Activated naive CD8-positive, alpha-beta T cell treated with anti-CD3 and anti-CD28 coated beads for 36 hours (primary cell): ENCODE measurements at places on chromosomes 11 and 22. TPM values are rescaled to one million over a fixed set of nuclear protein-coding genes. Genes with fewer than 3 reads are reported as not detected.

- no peak overlapping the region for H3K27ac ChIP-seq
- no peak for DNase-seq
- no peaks in the 10 kb centered on the region for H3K36me3 ChIP-seq
- H3K27me3 ChIP-seq = no peaks in the 10 kb centered on the region
- H3K4me3 ChIP-seq = no peak overlapping the region
These were observed 60.7 kb downstream of the DBX1 start for GRCh38 chr11:20099527-20099926.

DNA sequence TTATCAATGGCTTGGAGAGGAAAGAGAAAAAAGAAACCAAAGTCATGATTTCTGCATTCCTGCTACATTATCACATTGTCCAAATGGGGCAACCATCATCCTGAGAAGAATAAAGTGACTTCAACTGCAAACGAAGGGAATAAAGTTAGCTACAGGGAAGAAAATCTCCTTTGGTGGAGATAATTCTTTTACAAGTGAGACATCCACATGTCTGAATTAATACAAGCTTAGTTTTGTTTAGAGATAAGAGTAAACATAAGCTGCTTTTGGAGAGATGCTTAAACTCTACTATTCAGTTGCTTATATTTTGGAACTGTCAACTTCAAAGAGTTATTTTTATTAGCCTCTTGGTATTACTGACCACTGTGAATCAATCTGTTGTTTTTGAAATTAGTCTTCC is at the start of gene OR52L1:
Gene OR52L1, minus strand, starts transcription at position 101 of the 400 bp plus-strand sequence. Its CDS starts 55 bp downstream, at position 46.
- no peaks in the 10 kb centered on the region for H3K36me3 ChIP-seq
- H3K27me3 ChIP-seq = peaks cover 26% of the 10 kb centered on the region
- H3K27ac ChIP-seq = no peak within 1 kb of the TSS
- H3K4me1 ChIP-seq = no peaks in the 10 kb centered on the region

GRCh38 chr11:71336176-71336995 is 84.0 kb upstream of the SHANK2 start:
- no peaks in the 10 kb centered on the region for H3K4me1 ChIP-seq
- no peak overlapping the region for H3K27ac ChIP-seq
- no peak overlapping the region for H3K4me3 ChIP-seq
- no peaks in the 10 kb centered on the region for H3K27me3 ChIP-seq

DNA sequence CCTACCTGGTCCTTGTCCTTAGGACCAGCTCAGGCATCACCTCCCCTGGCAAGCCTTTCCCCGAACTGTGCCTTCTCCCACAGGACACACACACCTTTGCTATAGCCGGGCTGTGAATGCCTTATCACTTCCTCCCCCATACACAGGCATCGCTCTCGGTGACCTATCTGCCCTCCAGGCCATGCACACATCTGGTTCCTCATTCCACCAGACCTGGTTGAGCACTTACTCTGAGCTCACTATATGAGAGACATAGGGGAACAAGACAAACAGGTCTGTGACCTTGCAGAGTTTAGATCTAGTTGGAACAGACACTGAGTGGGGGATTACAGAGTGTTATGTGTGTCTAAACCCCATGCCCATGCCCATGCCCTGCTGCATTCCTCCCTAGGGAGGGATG is 3.1 kb upstream of the BCR start:
- no peak for DNase-seq
- H3K27ac ChIP-seq = no peak overlapping the region
- peaks cover 24% of the 10 kb centered on the region for H3K4me1 ChIP-seq
- H3K36me3 ChIP-seq = peaks cover 6% of the 10 kb centered on the region

OR51M1 gene
- total RNA-seq = not detected

C11orf97 gene
- not detected for total RNA-seq

GPHA2 gene
- total RNA-seq = not detected

ZFPL1 gene
- 27.4 TPM for total RNA-seq

CHRNA10 gene
- 1.0 TPM for total RNA-seq

DNA sequence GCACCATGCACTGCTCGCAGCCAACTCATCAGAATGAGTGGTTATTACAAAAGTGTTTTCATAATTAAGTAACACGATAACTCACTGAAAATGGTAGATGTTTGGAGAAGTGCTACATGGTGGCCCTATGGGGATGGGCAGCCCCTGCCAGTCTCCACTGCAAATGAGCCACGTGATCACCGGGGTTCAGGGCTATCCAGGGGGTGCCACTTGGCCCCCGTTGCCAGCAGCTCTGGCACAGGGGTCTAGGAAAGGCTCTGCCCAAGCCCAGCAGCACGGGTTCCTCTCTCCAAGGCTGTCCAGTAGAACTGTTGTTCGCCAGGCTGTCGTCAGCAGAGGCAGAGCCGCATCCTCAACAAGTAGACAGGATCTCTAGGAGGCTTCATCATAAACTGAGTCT is 382.1 kb upstream of the B3GAT1 start:
- H3K27me3 ChIP-seq = peaks cover 6% of the 10 kb centered on the region
- H3K36me3 ChIP-seq = no peaks in the 10 kb centered on the region
- DNase-seq = no peak
- no peak overlapping the region for H3K27ac ChIP-seq
- no peak overlapping the region for H3K4me3 ChIP-seq
- no peaks in the 10 kb centered on the region for H3K4me1 ChIP-seq

- peak overlapping the region; percentile 40 for H3K4me3 ChIP-seq
- peaks cover 70% of the 10 kb centered on the region for H3K27me3 ChIP-seq
- H3K27ac ChIP-seq = no peak overlapping the region
- peak; percentile 56 for DNase-seq
These were observed 30.2 kb upstream of the APOBEC3A start for GRCh38 chr22:38927033-38927781.

DNA sequence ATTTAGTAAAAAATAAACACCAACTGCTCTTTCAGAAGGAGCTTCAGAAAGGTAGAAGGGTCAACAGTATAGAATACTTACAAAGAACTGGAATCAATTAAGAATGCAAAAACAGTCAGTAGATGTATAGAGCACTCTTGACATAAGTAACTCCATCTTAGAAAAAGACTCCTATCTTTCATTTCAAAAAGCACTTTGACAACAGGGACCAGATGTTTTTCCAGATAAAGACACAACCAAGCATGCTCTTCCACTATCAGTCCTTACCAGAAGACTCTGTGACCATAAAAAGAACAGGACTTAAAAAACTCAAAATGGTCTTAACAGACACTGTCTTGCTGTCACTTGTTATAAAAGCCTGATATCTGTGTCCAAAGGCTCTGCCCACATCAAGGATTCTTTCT is 5.2 kb downstream of the SLC25A17 start:
- H3K27ac ChIP-seq = no peak overlapping the region
- no peak for DNase-seq
- H3K27me3 ChIP-seq = no peaks in the 10 kb centered on the region
- peaks cover 36% of the 10 kb centered on the region for H3K36me3 ChIP-seq

GRCh38 chr11:94400457-94400838 is 771 bp downstream of the GPR83 start:
- H3K4me1 ChIP-seq = peaks cover 6% of the 10 kb centered on the region
- peaks cover 7% of the 10 kb centered on the region for H3K36me3 ChIP-seq
- H3K4me3 ChIP-seq = peak overlapping the region; percentile 47
- H3K27me3 ChIP-seq = peaks cover 50% of the 10 kb centered on the region

CSF2RB gene
- total RNA-seq = 0.31 TPM

MB gene
- not detected for total RNA-seq

- no peak for DNase-seq
- no peak overlapping the region for H3K4me3 ChIP-seq
- peaks cover 36% of the 10 kb centered on the region for H3K4me1 ChIP-seq
- H3K27ac ChIP-seq = no peak overlapping the region
These were observed 27.7 kb downstream of the RTN4R start for GRCh38 chr22:20240447-20240764.

- H3K4me1 ChIP-seq = no peaks in the 10 kb centered on the region
- no peaks in the 10 kb centered on the region for H3K27me3 ChIP-seq
- no peak for DNase-seq
- no peak overlapping the region for H3K4me3 ChIP-seq
- no peaks in the 10 kb centered on the region for H3K36me3 ChIP-seq
These were observed 60.4 kb downstream of the BUD13 start for GRCh38 chr11:116712428-116712827.

GRCh38 chr11:101129203-101129943 is at the start of gene PGR:
TSS of gene PGR (minus strand) at chr11:101129813. CDS start at chr11:101129070, 743 bp downstream.
- no peaks in the 10 kb centered on the region for H3K36me3 ChIP-seq
- no peak within 1 kb of the TSS for H3K4me3 ChIP-seq
- H3K27ac ChIP-seq = no peak within 1 kb of the TSS
- H3K4me1 ChIP-seq = peaks cover 4% of the 10 kb centered on the region
- peaks cover 58% of the 10 kb centered on the region for H3K27me3 ChIP-seq
- DNase-seq = no peak

ISX gene
- not detected for total RNA-seq

GRCh38 chr22:39932918-39933649 is 27.1 kb upstream of the TMA7B start:
- DNase-seq = peak; percentile 75
- peak overlapping the region; percentile 98 for H3K27ac ChIP-seq
- peaks cover 59% of the 10 kb centered on the region for H3K4me1 ChIP-seq

ROBO4 gene
- total RNA-seq = not detected

DNA sequence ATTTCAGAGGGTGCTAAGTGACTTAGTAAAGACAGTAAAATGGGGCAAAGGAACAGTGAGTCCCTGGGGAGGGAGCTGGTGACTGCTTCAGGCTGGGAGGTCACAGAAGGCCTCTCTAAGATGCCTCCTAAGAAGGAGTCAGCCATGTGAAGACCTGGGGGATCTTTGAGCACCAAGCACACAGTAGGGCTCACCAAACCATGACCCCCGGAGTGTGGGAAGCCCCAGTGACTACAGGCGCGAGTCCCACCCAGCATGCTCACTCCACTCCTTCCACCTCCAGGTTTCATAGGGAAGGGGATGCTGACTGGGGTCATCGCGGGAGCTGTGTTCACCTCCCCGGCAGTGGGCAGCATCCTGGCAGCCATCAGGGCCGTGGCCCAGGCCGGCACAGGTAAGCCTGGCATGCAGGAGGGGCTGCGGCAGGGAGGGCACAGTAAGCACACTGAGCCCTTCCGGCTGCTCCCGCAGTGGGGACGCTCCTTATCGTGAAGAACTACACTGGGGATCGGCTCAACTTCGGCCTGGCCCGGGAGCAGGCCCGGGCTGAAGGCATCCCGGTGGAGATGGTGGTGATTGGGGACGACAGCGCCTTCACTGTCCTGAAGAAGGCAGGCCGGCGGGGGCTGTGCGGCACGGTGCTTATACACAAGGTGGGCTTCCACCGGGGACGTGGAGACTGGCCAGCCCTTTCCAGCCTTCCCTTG is 5.9 kb downstream of the TKFC start:
- peaks cover 15% of the 10 kb centered on the region for H3K4me1 ChIP-seq
- H3K27ac ChIP-seq = no peak overlapping the region
- H3K27me3 ChIP-seq = no peaks in the 10 kb centered on the region
- H3K36me3 ChIP-seq = peaks cover 6% of the 10 kb centered on the region
- no peak for DNase-seq

CENPM gene
- total RNA-seq = 70.5 TPM

OR8K5 gene
- total RNA-seq = not detected

- H3K27ac ChIP-seq = no peak overlapping the region
- no peak overlapping the region for H3K4me3 ChIP-seq
- no peaks in the 10 kb centered on the region for H3K4me1 ChIP-seq
These were observed 42.6 kb upstream of the ACCSL start for GRCh38 chr11:44005063-44005701.

GRCh38 chr11:86797133-86797532 is 3.2 kb upstream of the PRSS23 start:
- no peak overlapping the region for H3K27ac ChIP-seq
- peaks cover 65% of the 10 kb centered on the region for H3K27me3 ChIP-seq
- H3K4me3 ChIP-seq = no peak overlapping the region
- H3K4me1 ChIP-seq = peaks cover 6% of the 10 kb centered on the region
- DNase-seq = no peak

DNA sequence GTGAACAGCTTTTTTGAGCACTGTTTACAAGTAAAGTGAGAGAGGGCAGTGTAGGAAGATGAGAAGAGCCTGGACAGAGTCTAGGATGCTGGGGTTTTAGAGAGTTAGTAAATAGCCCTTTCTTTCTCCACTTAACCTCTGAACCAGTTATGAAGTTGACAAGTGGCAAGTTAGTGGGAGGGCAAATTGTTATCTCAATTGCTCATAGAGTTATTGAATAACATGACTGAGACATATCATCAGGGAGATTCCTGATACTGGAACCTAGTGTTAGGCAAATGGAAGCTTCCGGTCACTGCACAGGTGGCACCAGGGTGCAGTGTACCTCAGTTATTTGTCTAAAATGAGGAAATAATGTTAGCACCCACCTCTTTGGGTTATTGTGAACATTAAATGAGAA is 57.8 kb upstream of the PTPN5 start:
- no peaks in the 10 kb centered on the region for H3K4me1 ChIP-seq
- no peak overlapping the region for H3K4me3 ChIP-seq
- H3K27me3 ChIP-seq = peaks cover 21% of the 10 kb centered on the region
- DNase-seq = no peak
- no peaks in the 10 kb centered on the region for H3K36me3 ChIP-seq

- H3K4me3 ChIP-seq = peak overlapping the region; percentile 70
- H3K27ac ChIP-seq = peak overlapping the region; percentile 89
- H3K27me3 ChIP-seq = no peaks in the 10 kb centered on the region
- no peak for DNase-seq
- peaks cover 33% of the 10 kb centered on the region for H3K36me3 ChIP-seq
- peaks cover 22% of the 10 kb centered on the region for H3K4me1 ChIP-seq
These were observed 43.6 kb downstream of the TMEM135 start for GRCh38 chr11:87081358-87081757.

- no peak overlapping the region for H3K4me3 ChIP-seq
- H3K36me3 ChIP-seq = peaks cover 3% of the 10 kb centered on the region
- peaks cover 10% of the 10 kb centered on the region for H3K4me1 ChIP-seq
- no peak overlapping the region for H3K27ac ChIP-seq
- DNase-seq = no peak
- H3K27me3 ChIP-seq = peaks cover 83% of the 10 kb centered on the region
These were observed 17.1 kb upstream of the BDNF start for GRCh38 chr11:27717377-27717776.

GRCh38 chr11:34267013-34267412 is 90.8 kb downstream of the ABTB2 start:
- no peak for DNase-seq
- H3K4me1 ChIP-seq = peaks cover 8% of the 10 kb centered on the region
- H3K27ac ChIP-seq = no peak overlapping the region

- H3K36me3 ChIP-seq = no peaks in the 10 kb centered on the region
- no peaks in the 10 kb centered on the region for H3K4me1 ChIP-seq
- no peak for DNase-seq
- peaks cover 3% of the 10 kb centered on the region for H3K27me3 ChIP-seq
These were observed 21.1 kb upstream of the TENM4 start for GRCh38 chr11:79461666-79462645.
